Omental fat pad (tissue), 4 donors: ENCODE measurements at places on chromosomes 16 and 17.

GRCh38 chr16:25020112-25020631 lies 5.0 kb upstream of the ARHGAP17 start:
- DNase-seq, result no peak

- no peak for DNase-seq
Observed at GRCh38 chr16:67774457-67774853, 31.9 kb downstream of the RANBP10 start.

DNA sequence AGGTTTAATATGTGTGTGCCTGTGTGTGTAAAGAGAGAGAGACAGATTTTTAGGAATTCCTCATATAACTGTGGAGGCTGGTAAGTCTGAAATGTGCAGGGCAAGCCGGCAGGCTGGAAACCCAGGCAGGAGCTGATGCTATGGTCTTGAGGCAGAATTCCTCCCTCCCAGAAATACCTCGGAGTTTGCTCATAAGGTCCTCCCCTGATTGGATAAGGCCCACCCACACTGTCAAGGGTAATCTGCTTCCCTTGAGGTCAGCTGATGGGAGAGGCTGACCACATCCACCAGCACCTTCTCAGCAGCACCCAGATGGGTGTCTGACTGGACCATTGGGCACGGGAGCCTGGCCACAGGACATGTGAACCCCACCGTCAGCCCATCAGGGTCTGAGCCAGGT lies 42.4 kb downstream of the C16orf95 start:
- DNase-seq, result no peak

DNA sequence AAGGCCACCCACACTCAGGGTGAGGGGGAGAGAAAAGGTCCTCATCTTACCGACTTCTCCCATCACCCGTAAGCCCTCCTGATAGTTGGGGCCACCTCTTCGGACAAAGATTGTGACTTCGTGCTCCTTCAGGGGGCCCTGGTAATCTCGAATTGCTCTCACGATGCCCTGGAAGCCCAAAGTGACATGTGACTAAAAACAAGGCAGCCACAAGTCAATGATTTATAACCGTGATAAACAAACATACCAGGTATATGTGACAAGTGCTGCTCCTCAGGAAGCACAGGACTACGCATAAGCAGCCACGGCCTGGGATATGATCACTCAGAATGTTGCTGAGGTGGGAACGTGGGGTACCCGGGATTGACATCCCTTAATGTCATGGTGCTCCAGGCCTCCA lies 17.1 kb downstream of the ACLY start:
- no peak for DNase-seq

DNA sequence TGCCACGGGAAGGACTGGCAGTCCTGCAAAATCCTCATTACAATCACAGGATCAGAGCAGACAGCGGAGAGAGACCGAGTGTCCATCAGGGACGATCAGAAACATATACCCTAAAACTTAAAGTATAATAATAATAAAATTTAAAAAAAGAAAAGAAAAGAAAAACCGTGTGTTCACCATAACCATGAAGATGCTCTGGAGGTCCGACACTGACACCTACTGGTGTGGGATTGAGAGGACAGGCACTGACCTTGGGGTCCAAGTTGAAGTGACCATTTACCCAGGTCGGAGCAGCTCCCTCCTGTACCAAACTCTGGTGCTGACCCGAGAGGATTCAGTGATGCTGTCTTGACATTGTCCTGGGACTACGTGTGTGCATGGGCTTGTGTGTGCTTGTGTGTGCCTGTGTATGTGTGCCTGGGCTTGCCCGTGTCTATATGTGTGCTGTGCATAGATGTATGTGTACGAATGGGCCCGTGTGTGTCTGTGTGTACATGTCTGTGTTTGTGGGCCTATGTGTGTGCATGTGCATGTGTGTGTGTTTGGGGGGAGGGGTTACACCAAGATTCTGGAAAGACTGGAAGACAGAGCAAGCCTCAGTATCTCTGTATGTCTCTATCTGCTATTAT lies 10.0 kb upstream of the CD300LD start:
- DNase-seq, result no peak

DNA sequence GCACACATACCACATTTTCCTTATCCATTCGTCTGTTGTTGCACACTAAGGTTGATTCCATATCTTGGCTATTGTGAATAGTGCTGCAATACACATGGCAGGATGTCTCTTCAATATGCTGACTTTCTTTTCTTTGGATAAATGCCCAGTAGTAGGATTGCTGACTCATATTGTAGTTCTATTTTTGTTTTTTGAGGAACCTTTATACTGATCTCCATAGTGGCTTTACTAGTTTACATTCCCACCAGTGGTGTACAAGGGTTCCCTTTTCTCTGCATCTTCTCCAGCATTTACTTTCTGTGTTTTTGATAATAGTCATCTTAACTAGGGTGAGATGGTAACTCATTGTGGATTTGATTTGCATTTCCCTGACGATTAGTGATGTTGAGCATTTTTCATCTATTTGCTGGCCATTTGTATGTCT lies 118.1 kb downstream of the STXBP4 start:
- DNase-seq, result no peak
